GM13977 (cell line): ENCODE measurements at places on chromosomes 16 and 17.

- no peak for DNase-seq
Measured at GRCh38 chr16:54009464-54010176, 277.0 kb downstream of the IRX3 start.

- DNase-seq, result peak; percentile 10
Measured at GRCh38 chr17:40366076-40366860, 1.7 kb upstream of the GJD3 start.

- no peak for DNase-seq
Measured at GRCh38 chr16:5903832-5904231, 806.2 kb upstream of the EEF2KMT start.

GRCh38 chr17:69473841-69474831 is 59.6 kb downstream of the MAP2K6 start:
- DNase-seq, result no peak

- DNase-seq, result no peak
Measured at GRCh38 chr17:64546716-64547115, 39.9 kb downstream of the CEP95 start.

- DNase-seq, result peak; percentile 91
Measured at GRCh38 chr16:4936991-4937781, at the start of gene PPL. Gene PPL, minus strand, starts transcription at chr16:4937148. Its CDS starts 103 bp downstream, at chr16:4937045.

GRCh38 chr17:45222996-45223538 is 1.4 kb downstream of the FMNL1 start:
- DNase-seq, result no peak

- DNase-seq, result peak; percentile 76
Measured at GRCh38 chr17:62724398-62725146, 83.5 kb downstream of the MARCHF10 start.

- DNase-seq, result no peak
Measured at GRCh38 chr16:85550422-85550864, 62.7 kb upstream of the GSE1 start.

GRCh38 chr16:70715055-70715858 is 29.4 kb upstream of the MTSS2 start:
- DNase-seq, result no peak

GRCh38 chr16:760545-761343 is at the start of gene MSLN:
Gene MSLN, plus strand, starts transcription at chr16:760734. Its CDS starts 1,947 bp downstream, at chr16:762681.
- no peak for DNase-seq
